ENCODE measurements at places on chromosomes 16 and 17.

- no peak for DNase-seq
Observed at GRCh38 chr17:34622862-34623623, 43.7 kb downstream of the TMEM132E start.

DNA sequence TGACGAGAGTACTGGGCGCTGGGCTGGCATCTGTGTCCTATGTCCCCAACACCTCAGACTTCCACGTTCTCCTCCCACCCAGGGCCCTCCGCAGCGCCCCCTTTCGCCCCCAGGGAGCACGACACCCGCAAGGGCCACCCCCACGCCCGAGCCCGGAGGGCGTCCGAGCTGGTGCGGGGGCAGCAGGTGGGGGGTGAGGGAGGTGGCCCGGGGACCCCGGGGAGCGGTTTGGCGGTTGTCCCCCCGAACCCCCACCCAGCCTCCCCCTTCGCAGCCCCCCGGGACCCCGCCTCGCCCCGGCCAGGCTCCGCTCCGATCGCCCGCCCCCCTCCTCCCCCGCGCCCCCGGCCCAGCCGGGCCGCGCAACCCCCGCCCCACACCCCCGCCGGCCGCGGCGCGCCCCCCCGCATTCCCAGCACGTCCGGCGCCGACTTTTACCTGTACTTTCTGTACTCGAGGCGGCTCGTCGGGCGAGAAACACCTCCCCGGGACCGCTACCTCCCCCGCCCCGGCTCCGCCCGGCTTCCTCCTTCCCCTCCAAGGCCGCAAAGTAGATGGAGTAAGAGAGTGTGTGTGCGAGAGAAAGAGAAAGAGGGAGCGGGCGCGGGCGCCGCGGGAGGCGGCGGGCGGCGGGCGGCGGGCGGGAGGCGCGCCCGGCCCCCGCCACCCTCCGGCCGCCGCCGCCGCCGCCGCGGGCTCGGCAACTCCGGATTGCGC lies 901 bp downstream of the CDYL2 start:
- peak; percentile 13 for DNase-seq

DNA sequence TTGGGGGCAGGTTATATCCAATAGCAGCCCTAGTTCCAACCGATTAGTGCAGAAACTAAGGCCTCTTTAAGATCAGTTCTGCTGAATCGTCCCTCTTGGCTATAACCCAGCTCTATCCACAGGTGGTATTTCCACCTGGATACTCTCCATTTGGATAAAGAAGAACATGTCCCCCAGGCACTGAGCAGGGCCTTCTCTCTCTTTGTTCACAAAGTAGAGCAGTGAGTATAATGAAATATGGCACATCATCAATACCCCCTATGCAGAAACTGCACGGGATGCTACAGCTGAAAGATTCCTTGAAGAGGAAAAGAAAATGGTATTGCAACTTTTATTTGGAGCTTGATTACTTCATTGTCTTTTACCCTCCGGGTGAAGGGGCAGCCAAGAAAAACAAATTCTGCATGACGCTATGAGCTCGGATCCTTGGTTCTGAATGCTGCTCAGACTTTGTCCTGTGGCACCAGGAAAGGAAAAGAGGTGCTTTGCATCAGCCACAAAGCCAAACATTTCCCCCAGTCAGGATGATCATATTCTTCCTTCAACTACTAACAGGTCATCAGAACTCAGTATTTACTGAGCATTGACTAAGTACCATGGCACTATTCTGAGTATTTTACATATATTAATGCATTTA lies 399.7 kb downstream of the NPIPA8 start:
- no peak for DNase-seq

DNA sequence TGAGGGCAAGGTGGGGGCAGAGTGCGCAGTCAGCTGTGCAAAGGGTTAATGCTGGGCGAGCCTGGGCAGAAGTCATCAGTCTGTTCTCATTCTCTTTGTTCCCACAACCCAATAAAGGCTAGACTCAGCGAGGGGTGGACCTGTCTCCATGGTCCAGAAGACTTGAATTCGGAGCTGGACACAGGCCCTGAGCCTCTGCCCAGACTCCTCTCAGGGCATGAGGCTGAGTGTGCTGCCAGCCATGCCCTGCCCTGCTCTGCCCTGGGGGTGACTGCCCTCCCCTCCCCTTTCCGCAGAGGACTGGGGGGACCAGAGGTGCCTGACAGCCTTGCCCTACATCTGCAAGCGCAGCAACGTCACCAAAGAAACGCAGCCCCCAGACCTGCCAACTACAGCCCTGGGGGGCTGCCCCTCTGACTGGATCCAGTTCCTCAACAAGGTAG lies 54.5 kb downstream of the MRC2 start:
- no peak for DNase-seq

- no peak for DNase-seq
Observed at GRCh38 chr17:67746704-67747571, 29.2 kb downstream of the NOL11 start.

All from AG10803 (cell line).